ENCODE measurements at places on chromosomes 1 and 21.

GRCh38 chr1:218330043-218330623, 15.0 kb upstream of the TGFB2 start:
- DNase-seq: peak; percentile 27

GRCh38 chr1:25861316-25862286, 2.3 kb upstream of the AUNIP start:
- peak; percentile 31 for DNase-seq

DNA sequence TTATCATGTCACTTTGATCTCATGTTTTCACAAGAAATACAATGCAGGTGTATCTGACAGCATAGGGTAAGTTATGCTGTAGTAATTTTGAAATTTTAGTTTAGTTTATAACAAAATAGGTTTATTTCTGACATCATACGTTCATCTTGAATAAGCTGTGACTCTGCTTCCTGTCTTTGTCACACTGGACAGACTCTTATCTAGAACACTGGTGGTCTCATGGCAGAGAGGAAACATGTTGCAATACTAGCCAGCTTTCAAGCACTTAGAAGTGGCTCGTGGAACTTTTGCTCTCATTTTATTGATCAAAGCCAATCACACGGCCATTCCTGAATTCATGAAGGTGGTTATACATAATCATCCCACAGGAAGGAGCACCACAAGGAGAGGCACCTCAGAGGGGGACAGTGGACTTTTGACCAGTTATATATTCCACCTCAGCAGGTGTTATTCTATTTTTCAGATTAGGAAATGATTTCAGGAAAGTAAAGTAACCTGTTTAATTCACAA, 46.5 kb downstream of the CYP2J2 start:
- no peak for DNase-seq

GRCh38 chr1:164440232-164440631, 118.8 kb upstream of the PBX1 start:
- no peak for DNase-seq

- DNase-seq: peak; percentile 82
Measured at GRCh38 chr1:234533034-234533891, 54.3 kb upstream of the TARBP1 start.

DNA sequence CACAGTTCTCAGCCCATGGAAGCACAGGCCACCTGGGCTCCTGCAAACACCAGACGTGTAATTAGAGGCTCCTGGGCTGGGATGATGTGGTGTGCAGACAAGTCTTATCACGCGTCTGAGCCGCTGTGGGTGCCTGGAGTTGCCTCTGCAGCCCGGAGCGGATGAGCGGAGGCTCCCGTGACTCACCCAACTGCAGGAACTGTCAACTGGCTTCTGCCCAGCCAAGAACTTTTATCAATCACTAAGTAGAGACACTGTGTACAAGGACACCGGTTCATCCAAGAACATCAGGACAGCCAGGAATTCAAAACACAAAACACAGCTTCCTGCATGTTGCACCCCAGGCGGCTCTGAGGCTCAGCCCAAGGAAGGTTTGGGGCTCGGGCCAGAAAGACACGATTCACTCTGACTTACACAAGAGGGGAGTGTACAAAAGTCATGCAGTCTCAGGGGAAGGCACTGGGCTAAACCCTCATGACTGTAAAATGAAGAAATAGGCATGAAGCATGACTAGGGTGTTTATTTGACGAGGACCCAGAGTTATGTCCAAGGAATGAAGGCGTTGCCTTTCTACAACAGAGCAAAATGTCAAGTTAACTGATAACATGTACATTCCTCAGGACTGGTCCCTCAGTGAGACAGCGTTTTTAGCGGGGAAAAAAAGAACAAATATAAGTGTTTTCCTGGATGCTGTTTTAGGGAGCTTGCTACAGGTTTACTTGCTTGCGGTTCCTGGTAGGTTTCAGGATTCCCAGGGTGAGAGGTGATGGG, 21.1 kb downstream of the ERRFI1 start:
- DNase-seq: peak; percentile 90

GRCh38 chr21:37636152-37636860, 269.7 kb downstream of the DYRK1A start:
- DNase-seq: no peak

DNA sequence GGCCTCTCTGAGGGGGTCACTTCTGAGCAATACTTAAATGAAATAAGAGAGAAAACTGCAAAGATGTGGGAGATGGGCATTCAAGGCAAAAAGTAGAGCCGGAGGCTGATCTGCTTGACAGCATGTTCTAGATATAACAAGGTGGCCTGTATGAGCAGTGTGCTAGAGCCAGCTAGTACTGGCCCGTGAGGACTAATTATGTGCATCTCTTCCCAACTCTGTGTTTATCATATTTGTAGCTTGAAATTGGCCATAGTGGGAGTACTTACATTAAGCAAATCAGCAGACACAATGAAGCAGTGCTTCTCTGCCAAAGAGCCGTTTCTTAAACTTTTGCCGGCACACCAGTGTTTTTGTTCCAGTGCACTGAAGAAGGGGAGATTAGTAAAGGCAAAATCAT, 13.1 kb upstream of the PTBP2 start:
- no peak for DNase-seq

GRCh38 chr1:54583871-54584270, 35.8 kb downstream of the ACOT11 start:
- DNase-seq: no peak

DNA sequence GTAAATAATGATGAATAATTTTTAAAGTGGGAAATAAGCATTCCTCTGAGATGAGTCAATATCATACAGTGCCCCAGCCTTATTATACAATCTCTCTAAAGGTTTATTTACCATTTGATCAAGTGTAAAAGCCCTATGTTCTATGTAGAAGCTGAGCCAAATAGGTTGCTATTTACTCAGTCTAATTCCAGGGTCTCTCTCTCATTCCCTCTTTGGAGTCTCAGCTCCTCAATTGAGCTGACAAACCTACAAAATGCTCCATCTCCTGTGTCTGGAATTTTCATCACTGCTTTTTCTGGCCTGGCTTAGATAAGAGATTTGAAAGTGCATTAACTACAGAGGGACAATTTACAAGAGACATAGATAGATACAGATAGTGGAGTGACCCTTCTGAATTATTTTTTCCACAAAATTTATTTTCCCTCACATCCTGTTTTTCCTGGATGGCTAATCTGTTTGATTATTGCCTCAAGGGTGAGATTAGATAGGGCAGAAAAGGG, 24.8 kb upstream of the USH2A start:
- no peak for DNase-seq

- DNase-seq: no peak
Measured at GRCh38 chr1:41641475-41641814, 157.0 kb upstream of the EDN2 start.

DNA sequence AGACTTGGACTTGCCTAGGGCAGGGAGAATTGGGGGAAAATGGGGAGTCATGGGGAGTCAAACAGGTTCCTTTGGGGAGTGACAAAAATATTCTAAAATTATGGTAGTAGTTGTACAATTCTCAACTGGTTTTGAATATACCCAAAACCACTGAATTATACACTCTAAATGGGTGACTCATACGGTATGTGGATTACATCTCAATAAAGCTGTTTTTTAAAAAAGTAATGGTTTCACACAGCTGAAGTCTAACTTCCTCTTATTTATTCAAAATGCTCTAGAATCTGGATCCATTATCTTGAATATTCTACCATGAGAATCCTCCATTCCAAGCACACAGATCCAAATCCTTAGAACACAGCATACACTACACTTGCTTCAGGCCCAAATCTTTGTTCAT, 11.1 kb downstream of the EIF4G3 start:
- peak; percentile 61 for DNase-seq

GRCh38 chr1:248618878-248619277, 16.0 kb downstream of the OR2T11 start:
- DNase-seq: peak; percentile 62

- no peak for DNase-seq
Measured at GRCh38 chr1:66160719-66161118, 368.0 kb downstream of the PDE4B start.

DNA sequence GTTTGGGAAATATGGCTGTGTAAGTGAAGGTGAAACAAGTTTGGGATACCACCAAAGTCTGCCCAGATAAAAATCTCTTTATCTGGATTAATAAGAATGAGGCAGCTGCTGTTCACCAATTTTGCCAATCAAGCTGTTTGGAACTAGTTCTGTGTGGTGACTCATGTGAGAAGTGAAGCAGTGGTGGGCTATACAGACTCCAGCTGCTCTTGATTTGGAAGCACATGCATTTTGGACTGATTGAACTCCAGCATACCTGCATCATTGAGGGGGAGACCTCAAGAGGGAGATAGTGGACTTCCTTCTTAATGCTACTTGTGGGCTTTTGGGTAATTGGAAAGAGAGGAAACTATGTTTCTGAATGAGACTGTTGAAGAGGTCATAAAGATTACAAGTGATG, 99.2 kb upstream of the B3GALT2 start:
- DNase-seq: no peak

GRCh38 chr1:223411309-223411708, 18.1 kb downstream of the CCDC185 start:
- DNase-seq: no peak

- no peak for DNase-seq
Measured at GRCh38 chr1:10105484-10105883, 72.7 kb downstream of the UBE4B start.

Data from inflammatory macrophage treated with lipopolysaccharide for 4 hours (primary cell).